ENCODE measurements at places on chromosomes 1 and 21. TPM values are rescaled to one million over a fixed set of nuclear protein-coding genes. Genes with fewer than 3 reads are reported as not detected.

RNU1-3 gene
- total RNA-seq, result not detected

CYP4A22 gene
- total RNA-seq, result not detected

ETV3L gene
- total RNA-seq, result not detected

PPFIA4 gene
- under 0.01 TPM for total RNA-seq

C1QB gene
- total RNA-seq, result not detected

SHE gene
- 39.5 TPM for total RNA-seq

FCAMR gene
- total RNA-seq, result not detected

TEX38 gene
- not detected for total RNA-seq
